ENCODE measurements at places on chromosomes 5 and 9.

- DNase-seq, result no peak
These were observed 575.2 kb upstream of the WWC1 start for GRCh38 chr5:167716126-167716775.

DNA sequence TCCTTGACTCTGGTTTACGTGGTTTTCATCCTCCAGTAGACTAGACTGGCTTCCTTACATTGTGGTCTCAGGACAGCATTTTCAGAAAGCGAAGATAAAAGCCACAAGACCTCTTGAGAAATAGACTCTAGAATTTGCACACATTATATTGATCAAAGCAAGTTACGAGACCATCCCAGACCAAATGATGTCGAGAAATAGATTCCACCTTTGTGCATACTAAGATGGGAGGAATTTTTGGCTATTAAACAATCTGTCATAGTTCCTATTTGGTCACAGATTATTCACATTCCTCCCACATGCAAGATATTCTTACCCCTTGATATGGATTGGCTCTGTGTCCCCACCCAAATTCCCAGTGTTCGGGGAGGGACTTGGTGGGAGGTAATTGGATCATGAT, 65.6 kb downstream of the TEX10 start:
- no peak for DNase-seq

- DNase-seq, result no peak
These were observed 19.4 kb downstream of the LURAP1L start for GRCh38 chr9:12794101-12794799.

DNA sequence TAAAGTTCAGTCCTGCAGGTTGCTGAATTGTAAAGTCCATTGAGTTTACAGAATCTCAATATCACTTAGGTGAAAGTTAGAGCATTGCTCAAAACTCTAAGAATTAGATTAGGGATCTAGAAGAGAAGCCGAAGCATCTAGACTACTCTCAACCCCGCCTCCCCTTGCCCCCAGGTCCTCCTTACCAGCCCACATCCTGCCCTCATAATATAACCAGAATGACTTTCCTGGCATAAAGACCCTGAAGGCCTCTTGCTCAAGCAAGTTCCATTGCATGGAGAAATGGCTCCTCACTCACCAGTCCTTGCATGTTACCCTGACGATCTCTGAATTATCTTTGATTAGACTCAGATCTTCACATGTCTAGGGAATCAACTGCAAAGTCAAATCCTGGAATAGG, 78.8 kb downstream of the SPATA31C2 start:
- DNase-seq, result no peak

DNA sequence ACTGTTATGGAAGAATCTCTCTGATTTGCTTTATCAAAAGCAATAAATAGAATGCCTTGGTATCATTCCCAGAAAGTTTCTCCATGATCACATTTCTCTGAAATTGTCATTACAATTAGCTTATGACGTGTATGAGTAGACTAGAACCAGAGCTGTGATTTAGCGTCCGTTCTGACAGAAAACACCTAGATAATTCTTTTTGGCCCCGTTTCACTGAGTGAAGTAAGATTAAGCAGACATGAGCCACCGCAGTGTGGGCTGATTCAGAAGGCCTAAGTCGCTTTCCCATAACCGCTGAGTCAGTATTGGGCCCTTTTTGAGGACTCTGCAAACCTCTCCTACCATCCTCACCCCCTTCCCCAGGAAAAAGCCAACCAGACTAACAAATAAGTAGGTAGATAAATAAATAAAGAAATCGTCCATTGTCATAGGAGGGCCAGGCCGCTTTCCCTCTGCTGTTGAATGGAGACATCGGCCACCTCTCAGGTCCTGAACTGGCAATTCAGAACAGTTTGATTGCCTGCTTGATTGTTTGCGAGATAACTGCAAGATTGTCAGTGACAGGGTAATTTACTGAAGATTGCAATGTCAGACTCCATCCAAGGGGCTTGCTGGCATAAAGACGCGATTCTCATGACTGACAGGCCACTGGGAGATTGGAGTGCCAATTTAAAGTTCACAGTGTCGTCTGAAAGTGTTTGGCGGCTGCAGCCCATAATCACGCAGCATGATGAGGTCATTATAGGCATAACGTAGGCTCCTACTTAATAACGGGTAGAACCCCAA, 105.0 kb upstream of the WWC1 start:
- no peak for DNase-seq

GRCh38 chr5:135232958-135233357, 166.1 kb downstream of the MACROH2A1 start:
- DNase-seq, result no peak

- no peak for DNase-seq
These were observed 53.9 kb downstream of the PRDM6 start for GRCh38 chr5:123142957-123143356.

DNA sequence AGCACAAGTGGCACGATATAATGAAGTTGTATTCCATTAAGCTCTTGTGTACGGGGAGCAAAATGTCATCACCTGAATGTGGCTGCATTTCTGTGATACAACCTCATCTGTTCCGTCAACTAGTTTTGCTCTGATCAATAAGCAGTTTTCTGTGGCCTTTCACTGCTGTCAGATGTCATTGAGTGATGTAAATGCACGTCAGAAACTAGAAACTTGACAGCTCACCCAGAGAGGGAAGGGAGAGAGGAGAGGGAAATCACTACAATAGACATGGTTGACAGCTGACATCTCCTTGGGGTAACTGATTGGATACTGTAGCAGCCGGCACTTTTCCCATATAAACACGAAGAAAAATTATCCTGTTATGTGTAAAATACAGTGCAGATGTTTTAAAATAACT, 62.7 kb downstream of the SNX24 start:
- DNase-seq, result no peak

- no peak for DNase-seq
These were observed 125.2 kb downstream of the SLIT3 start for GRCh38 chr5:169175733-169176132.

- no peak for DNase-seq
These were observed 889.7 kb downstream of the CDH9 start for GRCh38 chr5:26148569-26149107.

DNA sequence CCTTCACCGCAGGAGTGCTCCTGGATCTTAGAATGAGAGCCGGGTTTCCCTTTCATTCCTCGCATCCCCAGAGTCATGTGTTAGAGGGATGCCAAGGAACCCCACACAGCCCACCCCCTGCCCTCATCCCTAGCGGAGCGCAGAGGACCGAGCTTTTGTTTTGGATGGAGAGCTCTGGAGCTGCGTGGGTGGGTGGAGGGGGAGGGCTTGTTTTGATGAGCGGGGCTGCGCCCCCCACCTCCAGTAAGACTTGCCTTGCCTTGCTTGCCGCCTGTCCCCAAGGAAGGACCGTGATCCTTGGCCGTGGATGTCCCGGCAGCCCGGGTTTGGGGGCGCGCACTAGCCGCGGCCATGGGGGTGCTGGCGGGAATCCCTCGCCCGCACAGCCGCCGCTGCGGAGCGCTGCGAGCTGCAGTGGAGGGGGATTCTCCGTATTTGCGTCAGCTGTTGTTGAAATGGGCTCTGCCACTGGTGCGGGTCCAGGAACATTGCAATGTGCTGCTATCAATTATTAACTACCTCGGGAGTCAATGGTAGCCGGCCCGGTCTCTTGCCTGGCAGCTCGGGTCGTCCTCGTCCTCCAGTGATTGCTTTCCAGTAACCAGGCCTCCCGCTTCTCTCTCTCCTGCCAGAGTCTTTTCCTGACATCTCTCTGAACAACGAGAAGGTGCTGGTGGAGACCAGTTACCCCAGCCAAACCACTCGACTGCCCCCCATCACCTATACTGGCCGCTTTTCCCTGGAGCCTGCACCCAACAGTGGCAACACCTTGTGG, 1.0 kb downstream of the EGR1 start:
- peak; percentile 8 for DNase-seq

- DNase-seq, result no peak
These were observed 13.2 kb downstream of the HNRNPH1 start for GRCh38 chr5:179610109-179610902.

DNA sequence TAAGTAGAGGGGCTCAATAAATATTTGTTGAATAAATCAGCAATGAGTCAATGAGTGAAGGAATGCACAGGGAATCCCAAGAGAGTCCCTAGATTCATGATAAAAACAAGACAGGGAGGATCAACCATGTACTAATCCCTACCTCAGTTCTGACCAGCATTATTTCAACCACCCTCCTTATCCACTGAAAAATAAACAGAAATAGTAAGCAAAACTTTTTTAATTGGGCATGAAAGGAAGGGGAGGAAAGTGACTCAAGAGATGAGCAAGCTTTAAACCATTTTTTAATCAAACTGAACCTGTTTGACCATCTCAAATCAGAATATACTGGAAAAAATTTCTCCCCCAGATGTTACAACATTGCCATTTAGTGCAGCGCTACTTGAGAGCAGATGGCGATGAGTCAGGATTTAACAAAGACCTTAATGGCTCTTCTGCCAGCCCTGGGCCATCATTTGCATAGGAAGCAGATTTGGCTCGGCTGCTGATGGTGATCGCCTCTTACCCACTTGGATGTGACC, 194.8 kb upstream of the SLC30A5 start:
- no peak for DNase-seq

DNA sequence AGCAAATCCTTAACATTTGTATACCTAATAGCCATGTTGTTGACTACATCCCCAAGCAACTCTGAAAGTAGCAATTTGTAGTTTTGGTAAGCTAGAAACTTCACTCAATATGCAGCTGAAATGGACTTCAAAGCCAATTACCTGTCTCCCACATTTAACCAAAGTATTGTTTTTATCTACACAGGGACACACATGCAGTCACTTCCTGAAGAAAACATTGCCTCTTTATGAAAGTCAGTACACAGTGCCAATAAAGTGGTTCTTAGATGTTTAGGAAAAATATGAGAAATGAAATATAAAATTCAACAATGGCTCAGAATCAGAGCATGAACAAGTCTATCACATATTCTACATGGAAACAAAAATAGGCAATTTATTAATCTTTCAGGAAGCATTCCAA, 49.2 kb downstream of the OXCT1 start:
- DNase-seq, result no peak

DNA sequence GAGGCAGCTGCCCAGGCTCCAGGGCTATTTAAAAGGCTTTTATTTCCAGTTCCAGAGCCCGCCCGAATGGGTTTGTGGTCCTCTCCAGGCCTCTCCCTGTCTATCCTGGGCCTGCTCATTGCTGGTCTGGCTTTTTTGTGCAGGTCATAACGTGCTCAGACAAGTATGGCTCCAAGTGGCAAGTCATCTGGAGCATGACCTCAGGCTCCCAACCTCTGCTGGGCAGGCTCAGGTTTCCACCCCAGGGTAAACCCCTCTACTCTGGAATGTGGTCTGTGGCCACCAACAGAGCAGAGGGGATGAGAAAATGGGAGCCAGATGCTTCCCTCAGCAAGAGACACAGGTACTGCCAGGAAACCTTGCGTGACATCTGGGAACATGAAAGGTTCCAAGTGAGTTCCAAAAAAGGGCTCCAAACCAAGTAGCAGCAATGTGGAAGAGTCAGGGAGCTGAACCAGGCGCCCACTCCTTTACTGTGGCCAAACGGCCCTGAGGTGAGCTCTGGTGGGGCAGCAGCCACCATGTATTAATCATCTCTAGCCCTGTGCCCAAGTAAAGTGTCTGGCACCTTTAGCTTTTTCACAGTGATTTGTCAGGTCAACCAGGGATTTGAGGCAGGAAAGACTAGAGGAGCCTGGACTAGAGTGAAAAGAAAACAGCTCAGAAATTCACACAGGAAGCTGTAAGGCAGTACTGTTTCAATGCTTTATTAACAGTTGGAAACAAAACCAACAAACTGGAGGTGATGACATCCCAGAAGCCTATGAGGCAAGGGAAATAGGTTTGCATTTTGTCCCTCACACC, 25.7 kb downstream of the PCDHGC5 start:
- DNase-seq, result no peak

- DNase-seq, result no peak
These were observed 11.3 kb downstream of the ANKDD1B start for GRCh38 chr5:75622564-75622963.

DNA sequence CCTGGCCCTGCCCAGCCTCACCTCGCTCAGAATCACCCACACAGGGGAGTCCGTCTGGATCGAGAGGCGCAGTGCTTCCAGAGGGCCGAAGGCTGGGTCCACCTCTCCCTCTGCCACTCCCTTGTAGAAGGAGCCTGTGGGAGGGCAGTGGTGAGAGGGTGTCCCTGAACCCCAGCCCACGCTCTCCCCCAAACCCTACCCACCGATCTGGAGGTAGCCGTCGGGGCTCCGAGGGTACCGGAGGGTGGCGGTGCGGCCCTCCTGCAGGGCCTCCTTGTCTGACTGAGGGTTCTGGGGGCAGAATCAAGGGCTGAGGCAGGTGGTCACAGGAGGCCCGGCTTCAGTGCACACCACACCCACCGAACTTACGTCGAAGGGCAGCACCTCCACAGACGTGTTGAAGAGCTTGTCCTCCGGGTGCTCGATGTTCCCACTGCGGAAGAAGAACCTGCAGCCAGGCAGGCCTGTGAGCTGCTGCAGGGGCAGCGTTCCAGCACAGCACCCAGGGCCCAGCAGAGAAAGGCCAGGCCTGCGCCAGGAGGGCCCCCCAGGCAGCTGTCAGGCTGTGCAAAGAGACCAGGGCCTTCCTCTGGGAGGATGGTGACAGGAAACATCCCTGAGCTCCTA, 4.5 kb downstream of the LTC4S start:
- DNase-seq, result no peak

DNA sequence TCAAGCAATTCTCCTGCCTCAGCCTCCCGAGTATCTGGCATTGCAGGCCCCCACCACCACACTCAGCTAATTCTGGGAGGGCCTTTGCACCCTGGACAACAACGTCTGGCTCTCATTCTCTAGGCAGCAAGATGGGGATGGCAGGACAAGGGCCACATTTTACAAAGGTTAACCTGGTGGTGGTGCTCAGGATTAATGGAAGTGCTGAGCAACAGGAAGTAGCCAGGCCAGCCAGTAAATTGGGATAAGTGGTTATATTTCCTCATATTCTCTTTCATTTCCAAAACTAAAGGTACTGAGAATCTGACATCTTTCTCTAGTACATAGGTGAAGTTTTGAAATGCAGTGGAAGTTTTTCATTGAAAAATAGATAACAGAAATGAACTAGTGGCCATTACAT, 24.7 kb upstream of the ASPN start:
- DNase-seq, result no peak

DNA sequence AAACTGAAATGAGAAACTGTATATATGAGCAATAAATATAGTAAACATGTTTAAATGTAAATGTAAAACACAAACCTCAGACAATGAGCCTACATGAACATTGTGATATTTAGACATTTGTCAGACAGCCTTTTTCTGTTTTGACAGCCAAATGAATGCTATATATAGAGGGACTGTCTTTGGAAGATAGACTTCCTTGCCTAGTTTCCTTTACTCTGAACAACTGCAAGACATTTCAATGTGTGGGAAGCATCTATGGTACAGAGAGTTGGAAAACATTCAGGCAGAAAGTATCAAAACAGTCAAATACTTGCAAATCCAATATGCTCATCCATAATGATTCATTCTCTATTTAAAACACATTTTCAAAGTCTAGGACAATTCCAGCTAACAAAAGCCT, 31.7 kb upstream of the TUSC1 start:
- no peak for DNase-seq

- no peak for DNase-seq
These were observed 700.2 kb upstream of the PTPRD start for GRCh38 chr9:11312966-11313365.

All from stimulated activated CD4-positive, alpha-beta T cell treated with anti-CD3 and anti-CD28 coated beads, Interleukin-1b, Interleukin-23, amount 100 ng/mL, for 1 hour (primary cell).